ENCODE measurements at places on chromosomes 1 and 21.
A peak's percentile ranks its signal among the peaks of the same experiment; 100 is the strongest.

DNA sequence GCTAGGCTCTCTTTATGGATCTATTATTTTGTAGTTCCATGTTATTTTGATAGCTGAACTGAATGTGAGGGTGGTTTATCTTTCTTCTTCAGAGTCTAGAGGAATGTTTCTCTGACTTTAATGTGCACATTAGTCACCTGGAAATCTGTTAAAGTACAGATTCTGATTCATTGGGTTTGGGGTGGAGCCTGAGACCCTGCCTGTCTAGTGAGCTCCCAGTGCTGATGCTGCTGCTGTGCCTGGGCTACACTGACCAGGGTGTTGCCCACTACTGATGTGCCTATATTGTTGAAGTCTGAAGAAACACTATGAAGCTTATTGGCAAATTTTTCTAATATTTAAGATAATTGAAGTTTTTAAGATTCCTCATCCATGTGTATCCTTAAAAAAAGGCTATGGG lies 35.9 kb downstream of the CD46 start:
- no peak for DNase-seq

- DNase-seq: no peak
Measured at GRCh38 chr1:171112119-171112518, 21.4 kb downstream of the FMO3 start.

- DNase-seq: no peak
Measured at GRCh38 chr1:180966744-180967536, 54.2 kb downstream of the KIAA1614 start.

DNA sequence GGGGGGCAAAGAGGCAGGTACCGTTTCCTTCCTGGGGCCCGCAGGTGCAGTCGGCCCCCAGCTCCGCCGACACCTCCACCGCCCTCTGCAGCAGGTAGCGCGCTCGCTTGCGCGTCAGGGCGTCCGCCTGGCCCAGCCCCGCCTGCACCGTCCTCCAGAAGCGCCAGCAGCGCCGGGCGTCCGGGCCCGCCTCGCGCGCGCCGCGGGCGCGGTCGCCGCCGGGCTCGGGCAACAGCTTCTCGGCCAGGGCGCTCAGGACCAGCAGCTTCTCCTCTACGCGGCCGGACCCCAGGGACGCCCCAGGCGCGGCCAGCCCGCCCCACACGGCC lies 863 bp downstream of the TARBP1 start:
- DNase-seq: peak; percentile 54

GRCh38 chr1:230306169-230306568 lies 120.0 kb downstream of the PGBD5 start:
- DNase-seq: peak; percentile 15

GRCh38 chr1:150072959-150073358 lies 5.4 kb downstream of the VPS45 start:
- no peak for DNase-seq

DNA sequence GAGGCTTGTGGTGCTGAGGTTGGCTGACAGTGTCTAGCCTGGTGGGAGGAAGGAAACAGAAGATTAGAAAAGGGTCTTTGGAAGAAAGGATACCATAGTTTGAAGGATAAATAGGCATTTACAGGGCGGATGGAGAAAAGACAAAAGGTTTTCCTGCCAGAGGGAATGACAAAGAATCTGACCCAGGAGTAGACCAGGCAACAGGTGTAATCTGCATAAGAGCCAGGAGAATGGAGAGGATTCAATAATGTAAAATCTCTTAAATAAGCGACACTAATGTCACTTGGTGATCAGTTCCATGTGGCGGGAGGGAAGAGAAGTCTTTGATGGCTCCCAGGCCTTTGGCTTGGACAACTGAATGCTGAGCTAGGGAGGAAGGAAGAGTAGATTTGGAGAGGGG lies 9.4 kb downstream of the MECR start:
- DNase-seq: no peak

All from stimulated activated CD8-positive, alpha-beta memory T cell treated with anti-CD3 and anti-CD28 coated beads, Interleukin-4, amount 100 ng/mL, for 24 hours (primary cell).